ENCODE measurements at places on chromosomes 12 and 14.

DNA sequence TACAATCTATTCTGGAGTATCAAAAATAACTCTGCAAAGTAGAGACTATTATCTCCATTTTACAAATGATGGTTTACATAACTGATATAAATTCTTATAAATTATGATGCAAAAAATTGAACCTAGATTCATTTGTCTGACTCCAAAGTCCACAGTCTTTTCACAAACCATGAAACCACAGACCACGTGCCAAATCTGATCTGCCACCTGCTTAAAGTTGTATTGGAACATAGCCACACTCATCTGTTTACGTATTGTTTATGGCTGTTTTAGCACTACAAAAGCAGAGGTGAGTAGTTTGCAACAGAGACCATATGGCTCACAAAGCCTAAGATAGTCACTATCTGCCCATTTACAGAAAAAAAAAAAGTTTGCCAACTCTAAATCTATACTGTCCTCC lies 105.3 kb downstream of the KCNH5 start:
- no peak for DNase-seq

- no peak for DNase-seq
These were observed 70.6 kb upstream of the ACTN1 start for GRCh38 chr14:69049675-69050074.

DNA sequence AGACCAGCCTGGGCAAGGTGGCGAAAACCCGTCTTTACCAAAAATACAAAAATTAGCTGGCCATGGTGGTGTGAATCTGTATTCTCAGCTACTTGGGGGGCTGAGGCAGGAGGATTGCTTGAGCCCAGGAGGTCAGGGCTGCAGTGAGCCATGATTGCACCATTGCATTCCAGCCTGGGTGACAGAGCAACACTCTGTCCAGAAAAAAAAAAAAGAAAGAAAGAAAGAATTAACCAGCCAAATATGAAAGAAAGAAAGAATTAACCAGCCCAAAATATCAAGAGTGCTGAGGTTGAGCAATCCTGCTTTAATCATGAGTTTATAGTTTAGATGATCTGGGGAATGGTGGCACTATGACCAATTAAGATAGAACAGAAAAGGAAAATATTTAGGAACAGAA lies 3.5 kb upstream of the ACTN1 start:
- no peak for DNase-seq

- no peak for DNase-seq
These were observed 24.3 kb downstream of the PPP1CC start for GRCh38 chr12:110718222-110718908.

DNA sequence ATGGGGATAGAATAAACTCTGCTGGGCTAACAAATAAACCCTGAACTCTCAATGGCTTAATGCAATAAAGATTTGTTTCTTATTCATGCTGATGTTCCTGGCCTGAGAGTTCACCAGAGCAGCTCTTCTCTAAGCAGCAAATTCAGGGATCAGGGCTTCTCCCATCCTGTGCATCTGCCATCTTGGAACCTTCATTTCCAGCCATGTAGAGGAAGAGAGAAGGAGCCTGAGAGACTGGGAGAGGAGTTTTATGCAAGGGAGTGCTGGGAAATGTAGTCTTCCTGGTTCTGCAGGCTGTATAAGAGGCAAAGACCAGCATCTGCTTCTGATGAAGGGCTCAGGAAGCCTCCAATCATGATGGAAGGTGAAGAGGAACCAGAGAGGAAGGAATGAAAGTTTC lies 20.6 kb upstream of the APOLD1 start:
- DNase-seq, result no peak

DNA sequence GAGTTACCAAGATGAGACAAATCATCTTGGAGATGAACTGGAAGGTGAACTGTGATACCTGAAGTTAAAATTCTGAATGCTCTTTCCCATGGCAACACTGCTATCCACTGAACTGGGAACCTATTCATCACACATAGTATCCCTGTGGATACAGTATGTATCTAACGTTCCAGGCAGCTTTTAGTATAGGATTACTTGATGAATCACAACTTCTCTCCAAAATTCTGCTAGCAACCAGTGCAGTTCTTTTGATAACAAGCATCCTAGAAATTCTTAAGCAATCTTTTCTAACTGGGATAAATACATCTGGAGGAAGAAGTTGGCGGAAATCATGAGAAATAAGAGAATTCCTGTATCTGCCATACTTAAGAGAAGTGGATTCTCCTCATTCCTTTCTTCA lies 66.4 kb downstream of the PAWR start:
- no peak for DNase-seq

DNA sequence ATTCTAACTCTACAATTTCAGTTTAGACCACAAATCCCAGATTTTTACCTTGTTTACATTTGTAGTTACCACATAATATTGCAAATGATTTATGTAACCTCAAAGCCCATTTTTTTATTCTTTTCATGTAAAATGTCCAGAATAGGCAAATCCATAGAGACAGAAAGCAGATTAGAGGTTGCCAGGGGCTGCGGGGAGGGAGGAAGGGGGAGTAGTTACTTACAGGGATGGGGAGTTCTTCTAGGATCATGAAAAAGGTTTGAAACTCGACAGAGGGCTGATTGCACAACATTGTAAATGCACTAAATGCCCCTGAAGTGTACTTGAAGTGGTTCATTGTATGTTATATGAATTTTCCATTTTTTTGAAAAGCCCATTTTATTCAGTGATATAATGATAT lies 66.5 kb downstream of the PPP2R5C start:
- DNase-seq, result no peak

DNA sequence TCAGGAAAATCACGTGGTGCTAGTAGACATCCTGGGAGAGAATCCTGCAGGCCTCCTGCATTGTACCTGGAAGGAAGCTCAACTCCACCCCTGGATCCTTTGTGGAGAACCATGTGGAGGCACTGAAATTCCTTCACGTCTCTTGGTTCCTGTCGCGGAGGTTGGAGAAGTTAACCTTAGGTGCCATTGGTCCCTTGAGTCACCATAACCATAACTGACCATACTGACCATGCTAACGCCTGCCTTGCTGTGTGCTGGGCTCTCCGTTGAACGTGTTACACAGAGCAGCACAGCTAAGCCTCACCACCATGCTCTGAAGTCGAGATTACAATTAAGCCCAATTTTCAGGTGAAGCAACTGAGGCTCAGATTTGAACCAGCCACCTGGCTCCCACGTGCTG lies 18.6 kb downstream of the C14orf132 start:
- DNase-seq, result no peak

DNA sequence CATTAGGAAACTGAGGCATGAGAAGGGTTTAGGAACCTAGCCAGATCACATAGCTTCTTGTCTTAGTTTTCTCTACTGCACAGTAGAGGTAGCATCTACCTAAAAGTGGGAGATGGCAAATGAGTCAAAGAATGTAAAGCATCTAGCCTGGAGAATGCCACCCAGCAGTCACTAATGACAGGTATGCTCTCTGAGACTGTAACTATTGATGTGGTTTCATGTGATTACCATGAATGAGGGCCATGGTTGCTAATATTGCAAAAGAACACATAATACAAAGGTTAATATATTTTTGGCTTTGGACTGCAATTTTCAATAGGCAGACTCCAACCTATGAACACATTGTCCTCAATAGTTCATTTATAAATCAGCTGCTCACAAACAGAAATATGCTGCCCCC lies 389.9 kb downstream of the GRIN2B start:
- DNase-seq, result no peak

DNA sequence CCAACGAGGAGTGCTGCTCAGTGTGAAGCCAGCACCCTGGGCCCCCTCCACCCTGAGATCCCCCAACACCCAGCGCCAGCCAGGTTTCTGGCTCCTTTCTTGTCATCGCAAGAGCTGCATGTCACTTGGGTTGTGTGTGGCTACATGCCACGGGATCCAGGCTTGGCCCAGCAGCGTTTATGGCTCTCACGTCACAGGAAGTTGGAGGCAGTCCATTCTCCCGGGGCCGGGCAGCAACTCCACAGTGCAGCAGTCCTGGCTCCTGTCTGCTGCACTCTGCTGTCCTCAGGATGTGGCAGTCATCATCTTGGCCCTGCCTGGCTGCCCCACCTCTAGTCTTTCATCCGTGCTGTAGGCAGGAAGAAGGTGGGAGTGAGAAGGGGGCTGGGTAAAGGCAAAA lies 78.3 kb downstream of the AACS start:
- DNase-seq, result no peak

DNA sequence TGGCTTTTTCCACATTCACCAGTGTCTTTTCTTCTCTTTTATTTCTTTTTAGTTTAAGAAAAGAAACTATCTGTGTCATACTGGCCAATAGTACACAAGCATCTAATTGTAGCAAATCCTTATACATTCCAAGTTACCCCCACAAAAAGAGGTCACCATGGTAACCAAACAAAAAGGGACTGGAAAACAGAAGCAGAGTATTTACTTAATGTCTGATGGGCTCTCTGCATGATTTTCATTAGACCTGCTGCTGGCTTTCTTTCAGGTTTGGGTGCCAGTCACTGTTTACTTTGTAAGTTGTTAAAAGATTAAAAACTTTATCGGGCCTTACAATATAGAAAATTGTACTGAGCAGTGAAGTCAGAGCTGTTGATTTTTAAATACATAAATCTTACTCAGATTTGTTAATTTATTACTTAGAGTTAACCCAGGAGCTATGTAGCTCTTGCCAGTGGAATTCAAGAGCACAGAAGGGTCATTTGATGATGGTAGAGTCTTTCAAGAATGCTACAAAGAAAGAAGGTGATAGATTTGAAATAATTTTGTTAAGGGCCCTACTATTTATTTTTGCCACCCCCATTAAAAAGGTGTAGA lies 123.9 kb downstream of the BRMS1L start:
- DNase-seq, result no peak

GRCh38 chr14:53411125-53411524 lies 258.0 kb upstream of the DDHD1 start:
- no peak for DNase-seq

- DNase-seq, result no peak
These were observed 173.9 kb upstream of the PLEKHA5 start for GRCh38 chr12:18955594-18955993.

GRCh38 chr12:124091835-124092234 lies 118.8 kb downstream of the ZNF664 start:
- DNase-seq, result no peak

- peak; percentile 14 for DNase-seq
These were observed 1.7 kb upstream of the LRP1 start for GRCh38 chr12:57126561-57126960.

GRCh38 chr12:31423405-31423804 lies 97.5 kb upstream of the SINHCAF start:
- DNase-seq, result no peak

- DNase-seq, result no peak
These were observed 98.2 kb downstream of the ZFP36L1 start for GRCh38 chr14:68694516-68695235.

- DNase-seq, result no peak
These were observed 7.4 kb upstream of the SYCP3 start for GRCh38 chr12:101746661-101747060.

GRCh38 chr14:61430066-61430757 lies 108.8 kb downstream of the PRKCH start:
- DNase-seq, result no peak

- no peak for DNase-seq
These were observed 281.8 kb downstream of the KSR2 start for GRCh38 chr12:117686911-117687377.

DNA sequence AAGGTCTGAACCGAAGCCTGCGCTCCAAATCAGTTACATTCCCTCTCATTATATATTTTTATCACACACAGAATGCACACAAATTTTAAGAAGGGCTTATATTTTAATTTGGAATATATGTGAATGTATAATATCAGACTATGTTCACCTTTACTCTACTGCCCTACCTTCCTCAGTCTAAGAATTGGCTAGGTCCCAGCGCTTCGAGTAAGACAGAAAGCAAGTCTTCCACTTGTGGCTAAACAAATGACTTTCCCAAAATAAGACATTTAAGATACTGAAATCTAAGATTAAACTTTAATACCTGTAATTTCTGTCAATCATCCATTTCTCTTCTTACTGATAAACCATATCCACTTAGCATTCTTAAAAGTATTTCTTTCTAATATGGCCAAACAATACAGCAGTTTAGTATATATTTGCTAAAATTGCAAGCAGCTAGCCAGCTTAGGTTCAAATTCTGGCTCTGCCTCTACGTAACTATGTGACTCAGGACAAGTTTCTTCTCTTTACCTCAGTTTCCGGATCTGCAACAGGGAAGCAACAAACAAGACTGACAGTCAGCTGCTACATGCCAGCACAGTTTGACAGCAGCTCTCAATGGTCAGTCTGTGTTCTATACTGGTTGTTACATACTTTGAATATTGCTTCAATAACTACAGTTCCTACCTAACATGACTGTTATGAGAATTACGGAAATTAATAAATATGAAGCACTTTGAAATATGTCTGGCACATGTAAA lies 2.0 kb downstream of the INTS13 start:
- peak; percentile 23 for DNase-seq

DNA sequence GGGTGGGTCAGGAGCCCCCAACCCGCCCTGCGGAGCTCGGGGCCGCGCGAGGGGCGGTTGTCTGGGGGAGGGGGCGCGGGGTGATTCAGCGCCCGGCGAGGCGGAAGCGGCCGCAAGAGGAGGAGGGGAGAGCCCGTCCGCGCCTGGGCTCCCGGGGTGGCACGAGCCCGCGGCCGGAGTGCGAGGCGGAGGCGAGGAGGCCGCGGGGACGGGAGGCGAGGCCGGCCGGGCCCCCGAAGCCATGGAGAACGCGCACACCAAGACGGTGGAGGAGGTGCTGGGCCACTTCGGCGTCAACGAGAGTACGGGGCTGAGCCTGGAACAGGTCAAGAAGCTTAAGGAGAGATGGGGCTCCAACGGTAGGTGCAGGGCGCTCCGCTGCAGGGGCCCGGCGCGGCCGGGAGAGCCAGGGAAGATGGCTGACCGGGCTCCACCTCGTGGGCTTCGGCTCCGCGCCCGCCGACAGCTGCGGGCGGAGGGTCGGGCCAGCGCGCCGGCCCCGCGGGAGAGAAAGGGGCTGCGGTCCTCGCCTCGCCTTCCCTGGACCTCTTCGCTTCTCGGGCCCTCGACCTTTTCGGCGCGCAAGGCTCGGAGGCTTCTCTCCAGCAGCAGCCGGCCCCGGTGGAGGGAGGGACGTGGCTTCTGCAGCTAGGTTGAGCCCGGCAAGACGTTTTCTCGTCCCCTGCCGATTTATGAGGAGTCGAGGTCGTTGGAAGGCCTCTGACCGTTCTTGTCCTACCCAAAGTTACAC lies 677 bp downstream of the ATP2A2 start:
- DNase-seq, result peak; percentile 84

- no peak for DNase-seq
These were observed 37.9 kb downstream of the FBXO34 start for GRCh38 chr14:55309154-55309553.
